A172 (cell line): ENCODE measurements at places on chromosomes 1 and 21. TPM values are rescaled to one million over a fixed set of nuclear protein-coding genes. Genes with fewer than 3 reads are reported as not detected.

GRCh38 chr1:113210248-113210647 is 137.2 kb downstream of the LRIG2 start:
- no peak for DNase-seq

ATP1A4 gene
- not detected in 2 replicates for total RNA-seq

DNA sequence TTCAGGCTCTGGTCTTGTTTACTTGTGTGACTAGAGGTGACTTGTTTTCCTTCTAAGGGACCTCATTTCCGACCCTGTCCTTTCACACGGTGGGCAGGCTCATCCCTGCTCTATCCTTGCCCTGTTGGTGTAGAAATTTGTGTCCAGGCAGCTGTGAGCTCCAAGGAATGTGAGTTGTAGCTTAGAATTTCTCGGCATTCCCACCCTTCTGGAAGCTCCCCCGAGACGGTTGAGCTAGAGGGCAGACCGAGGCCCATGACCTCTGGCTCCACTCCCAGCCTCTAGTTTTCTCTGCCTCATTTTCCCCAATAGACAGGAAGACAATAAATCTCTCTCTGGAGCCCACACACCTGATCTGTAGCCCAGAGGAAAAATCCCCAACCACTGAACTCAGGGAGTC is 100.9 kb downstream of the NAV1 start:
- no peak for DNase-seq

GRCh38 chr1:44293761-44294315 is 61.2 kb downstream of the ERI3 start:
- no peak for DNase-seq

DNA sequence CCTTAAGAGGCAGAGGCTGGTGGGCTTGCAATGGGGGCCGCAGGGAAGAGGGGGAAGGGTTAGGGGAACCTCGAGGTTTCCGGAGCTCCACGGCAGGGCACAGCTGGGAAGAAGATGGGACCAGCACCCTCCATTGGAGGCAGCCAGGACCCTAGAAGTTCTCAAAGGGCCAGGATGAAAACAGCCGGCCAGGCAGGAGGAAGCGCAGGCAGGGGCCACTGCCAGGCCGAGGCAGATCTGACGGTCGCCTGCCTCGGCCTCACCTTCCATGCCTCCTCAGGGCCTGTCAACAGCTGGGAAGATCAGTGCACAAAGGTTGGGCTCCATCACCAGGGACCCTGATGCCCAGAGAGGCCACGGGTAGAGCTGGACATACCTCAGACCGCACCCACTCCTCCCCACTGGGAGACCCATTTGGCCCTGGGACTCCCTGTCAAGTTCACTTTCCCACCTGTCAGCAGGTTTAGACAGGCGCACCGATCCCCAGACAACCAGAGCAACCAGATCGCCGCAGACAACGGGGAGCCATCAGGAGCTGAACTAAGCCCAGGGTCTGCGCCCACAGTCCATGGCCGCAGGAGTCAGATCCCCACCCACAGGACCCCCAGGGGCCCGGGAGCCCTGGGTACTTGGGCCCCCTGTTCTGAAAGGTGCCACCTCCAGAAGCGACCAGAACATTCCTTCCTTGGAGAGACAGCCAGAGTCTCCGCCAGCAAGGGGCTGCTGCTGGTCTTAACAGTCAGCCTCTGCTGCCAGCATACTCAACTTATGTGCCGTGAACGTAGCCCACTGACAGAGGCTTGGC is 2.2 kb downstream of the SLC19A1 start:
- no peak for DNase-seq

DNA sequence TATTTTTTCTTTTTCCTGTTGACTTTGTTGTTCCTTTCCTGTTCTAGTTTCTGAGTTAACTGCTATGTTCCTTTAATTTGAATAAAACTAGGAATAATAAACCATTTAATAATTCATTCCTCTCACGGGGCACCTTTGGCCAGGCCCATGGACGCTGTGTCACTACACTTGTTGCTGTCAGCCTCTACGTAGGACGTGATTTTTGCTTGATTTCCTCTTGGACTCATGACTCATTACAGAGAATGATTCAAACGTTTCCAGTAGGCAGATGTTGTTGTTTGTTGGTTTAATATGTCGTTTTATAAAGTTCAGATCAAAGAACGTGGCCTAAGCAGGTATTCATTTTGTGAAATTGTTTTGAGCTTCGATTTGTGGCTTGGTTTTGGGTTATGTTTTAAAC is 9.1 kb upstream of the SLC19A1 start:
- peak; percentile 88 for DNase-seq

DNA sequence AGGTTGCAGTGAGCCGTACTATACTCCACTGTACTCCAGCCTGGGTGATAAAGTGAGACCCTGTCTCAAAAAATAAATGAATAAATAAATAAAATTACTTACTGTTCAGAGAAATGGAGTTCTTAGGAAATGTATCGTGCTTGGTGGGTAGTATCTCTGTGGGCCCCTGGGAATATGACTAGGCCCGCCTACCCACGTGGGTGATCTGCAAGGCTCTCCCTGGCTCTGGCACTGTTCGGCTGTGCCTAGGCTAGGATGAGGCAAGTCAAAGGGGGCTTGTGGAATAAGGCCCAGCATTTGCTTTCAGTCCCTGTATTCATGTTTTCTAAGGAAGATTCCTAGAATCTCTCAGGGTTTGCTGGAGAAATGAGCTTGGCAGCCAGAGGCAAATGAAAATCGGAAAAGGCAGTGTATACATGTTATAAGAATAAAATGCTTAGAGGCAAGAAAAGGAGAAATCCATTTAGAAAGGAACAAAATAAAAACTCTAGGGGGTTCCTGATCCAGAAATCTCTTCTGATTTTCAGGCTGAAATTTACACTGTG is 4.5 kb upstream of the CSRP1 start:
- no peak for DNase-seq

MX2 gene
- total RNA-seq: 9.7 and 13.2 TPM in 2 replicates

- DNase-seq: peak; percentile 24
Observed at GRCh38 chr1:213284626-213285025, 233.6 kb downstream of the RPS6KC1 start.

- DNase-seq: no peak
Observed at GRCh38 chr1:81802457-81802706, 1.6 kb downstream of the ADGRL2 start.

GRCh38 chr1:116365353-116365780 is 7.7 kb upstream of the ATP1A1 start:
- no peak for DNase-seq

DNA sequence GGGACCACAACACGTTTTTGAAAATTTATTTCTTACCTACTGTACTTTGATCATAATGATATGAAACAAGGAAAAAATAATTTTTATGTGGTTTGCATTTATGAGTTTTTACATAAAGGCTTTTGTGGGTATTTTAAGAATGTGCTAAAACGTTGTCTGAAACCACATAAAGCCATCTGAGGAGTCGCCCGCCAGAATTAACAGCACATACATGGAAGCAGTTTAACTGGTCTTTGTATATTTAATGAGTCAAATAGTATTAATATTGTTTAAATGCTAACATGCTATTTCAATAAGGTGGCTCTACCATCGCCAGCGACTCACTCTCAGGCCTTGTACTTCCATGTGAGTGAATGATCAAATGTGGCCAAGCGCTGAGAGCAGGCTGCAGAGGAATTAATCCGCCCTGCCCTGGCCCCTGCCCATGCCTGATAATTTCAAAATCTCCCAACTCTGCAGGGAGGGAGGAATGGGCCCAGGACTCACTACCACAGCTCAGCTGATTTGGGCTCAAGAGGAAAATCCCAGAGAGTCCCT is 49.6 kb downstream of the SLC66A1 start:
- DNase-seq: no peak

- no peak for DNase-seq
Observed at GRCh38 chr1:163864207-163864606, 542.5 kb downstream of the NUF2 start.

- DNase-seq: no peak
Observed at GRCh38 chr1:66696771-66697170, 55.5 kb upstream of the DYNLT5 start.

DNA sequence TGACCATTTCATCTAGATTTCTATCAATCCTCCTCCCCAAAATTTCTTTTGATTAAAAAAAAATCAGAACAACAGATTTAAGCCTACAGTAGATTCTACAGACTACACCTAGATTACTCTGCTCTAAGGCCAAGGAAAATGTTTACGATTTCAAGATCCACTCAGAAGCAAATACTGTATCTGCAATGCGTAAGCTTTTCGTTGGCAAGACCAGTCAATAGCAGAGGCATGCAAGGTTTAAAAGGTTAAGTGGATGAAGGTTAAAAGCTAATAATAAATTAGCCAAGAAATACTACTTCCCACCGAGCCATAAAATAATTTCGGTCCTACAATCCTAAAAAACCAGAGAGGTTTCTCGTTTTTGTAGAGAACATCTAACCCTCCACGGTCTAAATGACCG is 1.3 kb downstream of the CLSTN1 start:
- DNase-seq: no peak

GRCh38 chr1:217506878-217507277 is 124.0 kb downstream of the GPATCH2 start:
- DNase-seq: no peak

GRCh38 chr21:35225573-35225972 is 176.5 kb upstream of the RUNX1 start:
- DNase-seq: no peak

DNA sequence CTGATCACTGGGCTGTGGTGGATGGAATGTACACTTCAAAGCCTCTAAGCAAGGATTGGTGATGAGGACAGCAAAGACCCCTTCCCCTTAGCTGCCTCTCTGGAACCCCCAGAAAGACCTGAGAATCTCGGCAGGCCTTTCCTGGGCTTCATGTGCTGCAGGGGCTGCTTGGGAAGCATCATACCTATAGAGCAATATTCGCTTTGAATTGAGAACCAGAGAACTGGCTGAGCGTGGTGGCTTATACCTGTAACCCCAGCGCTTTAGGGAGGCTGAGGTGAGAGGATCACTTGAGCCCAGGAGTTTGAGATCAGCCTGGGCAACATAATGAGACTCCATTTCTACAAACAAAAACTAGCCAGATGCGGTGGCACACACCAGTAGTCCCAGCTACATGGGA is 22.0 kb downstream of the CSF1 start:
- DNase-seq: no peak

GRCh38 chr1:237527761-237528160 is 363.0 kb downstream of the ZP4 start:
- DNase-seq: no peak

- no peak for DNase-seq
Observed at GRCh38 chr21:39908265-39908923, 41.2 kb downstream of the PCP4 start.
